RKO (cell line): ENCODE measurements at places on chromosomes 1 and 21.
A peak's percentile ranks its signal among the peaks of the same experiment; 100 is the strongest.

GRCh38 chr1:181062836-181063428 lies 25.6 kb upstream of the IER5 start:
- DNase-seq, result no peak

DNA sequence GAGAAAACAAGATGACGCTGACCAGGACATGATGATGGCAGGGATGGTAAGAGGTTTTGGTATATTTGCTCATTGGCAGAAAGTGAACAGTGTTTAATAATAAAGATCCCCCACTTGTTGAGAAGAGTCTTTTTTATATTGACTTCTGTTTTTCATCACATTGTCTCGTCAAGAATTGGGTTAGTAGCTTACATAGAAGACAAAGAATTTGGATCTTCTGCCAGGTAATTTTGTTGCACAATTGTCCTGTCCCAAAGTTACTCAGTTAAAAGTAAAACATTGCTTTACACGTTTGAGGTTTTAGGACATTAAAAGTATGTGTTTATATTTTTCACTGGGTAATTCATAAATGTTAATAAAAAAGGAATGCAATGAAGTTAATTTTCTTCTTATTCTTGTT lies 48.3 kb upstream of the LAMC2 start:
- DNase-seq, result no peak

DNA sequence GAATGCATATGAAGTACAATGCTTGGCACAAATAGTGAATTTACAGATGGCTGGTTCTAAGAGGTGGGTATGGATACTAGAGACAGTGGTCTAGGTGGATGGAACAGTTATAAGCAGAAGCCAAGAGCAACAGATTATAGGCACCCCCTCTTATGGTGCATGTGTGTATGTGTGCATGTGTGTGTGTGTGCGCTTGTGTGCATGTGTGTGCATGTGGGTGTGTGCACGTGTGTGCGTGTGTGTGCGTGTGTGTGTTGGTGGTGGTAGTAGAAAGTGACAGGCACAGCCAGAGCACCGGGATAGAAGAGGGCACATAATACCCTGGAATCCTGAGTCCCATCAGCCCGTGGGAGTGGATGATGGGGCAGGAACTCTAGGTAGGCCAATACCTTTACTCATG lies 1.3 kb downstream of the NCMAP start:
- no peak for DNase-seq

- DNase-seq, result no peak
Observed at GRCh38 chr1:54223441-54224202, 23.7 kb downstream of the MRPL37 start.

DNA sequence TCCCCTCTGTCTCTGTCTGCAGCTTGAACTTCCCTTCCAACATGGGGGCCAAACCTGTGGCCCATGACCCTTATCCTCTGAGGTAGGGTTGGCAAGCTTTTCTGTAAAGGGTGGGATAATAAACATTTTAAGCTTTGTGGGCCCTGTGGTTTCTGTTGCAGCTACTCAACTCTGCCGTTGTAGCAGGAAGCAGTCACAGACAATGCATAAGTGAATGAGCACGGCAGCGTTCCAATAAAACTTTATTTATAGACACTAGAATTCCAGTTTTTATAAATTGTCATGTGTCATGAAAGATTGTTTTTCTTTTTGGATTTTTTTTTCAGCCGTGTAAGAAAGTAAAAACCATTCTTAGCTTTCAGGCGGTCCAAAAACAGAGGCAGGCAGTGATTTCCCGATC lies 18.2 kb upstream of the CDK18 start:
- no peak for DNase-seq

DNA sequence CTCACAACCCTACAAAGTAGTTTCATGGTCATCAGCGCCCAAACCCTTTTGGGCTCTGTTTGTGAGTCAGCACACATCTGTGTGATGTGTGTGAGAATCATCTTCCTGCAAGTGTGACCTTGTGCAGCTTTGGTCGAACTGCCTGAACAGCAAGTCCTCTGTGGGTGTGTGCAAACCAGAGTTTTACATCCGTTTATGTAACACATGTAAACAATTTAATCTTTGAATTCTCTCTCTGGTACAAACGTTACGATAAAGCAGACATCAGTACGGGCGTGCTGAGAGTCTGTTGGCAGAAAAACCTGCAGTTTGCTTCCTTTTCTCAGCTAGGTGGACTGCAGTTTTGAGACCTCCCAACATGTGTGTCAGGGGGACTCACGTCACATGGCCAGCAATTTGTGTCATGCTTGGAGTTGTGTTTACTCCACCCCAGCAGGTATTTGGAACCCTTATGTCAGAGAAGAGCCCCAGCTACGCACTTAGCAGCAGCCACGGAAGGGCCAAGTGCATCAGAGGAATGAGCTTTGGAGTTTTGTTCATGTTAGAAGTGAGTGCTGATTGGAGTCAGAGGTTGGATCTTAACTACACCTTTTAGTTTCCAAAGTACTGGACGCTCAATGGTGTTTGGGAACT lies 230.8 kb downstream of the PAPPA2 start:
- no peak for DNase-seq

- no peak for DNase-seq
Observed at GRCh38 chr1:201886103-201886885, 2.4 kb upstream of the SHISA4 start.

GRCh38 chr1:231557898-231558707 lies 29.6 kb downstream of the TSNAX start:
- peak; percentile 11 for DNase-seq

- DNase-seq, result no peak
Observed at GRCh38 chr1:201584471-201585092, 45.7 kb downstream of the NAV1 start.

DNA sequence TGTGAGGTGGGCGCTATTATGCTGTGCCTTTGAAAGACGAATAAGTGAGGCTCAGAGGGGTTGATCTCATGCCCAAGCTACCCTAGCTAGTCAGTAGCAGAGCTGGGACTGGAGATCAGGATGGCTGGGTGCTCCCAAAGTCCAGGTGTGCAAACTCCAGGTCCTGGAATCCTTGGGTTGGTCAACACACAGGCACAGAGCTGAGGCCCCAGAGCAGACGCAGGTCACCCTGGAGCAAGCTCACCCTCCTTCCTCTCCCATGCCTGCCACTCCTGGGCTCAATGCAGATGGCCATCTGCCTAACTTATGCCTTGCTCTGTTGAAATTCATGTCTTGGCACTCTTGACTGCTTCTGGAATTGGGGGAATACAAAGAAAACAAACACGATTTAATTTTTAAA lies 587.2 kb downstream of the PTPRU start:
- DNase-seq, result no peak

- no peak for DNase-seq
Observed at GRCh38 chr1:70101774-70102173, 103.6 kb downstream of the LRRC40 start.

DNA sequence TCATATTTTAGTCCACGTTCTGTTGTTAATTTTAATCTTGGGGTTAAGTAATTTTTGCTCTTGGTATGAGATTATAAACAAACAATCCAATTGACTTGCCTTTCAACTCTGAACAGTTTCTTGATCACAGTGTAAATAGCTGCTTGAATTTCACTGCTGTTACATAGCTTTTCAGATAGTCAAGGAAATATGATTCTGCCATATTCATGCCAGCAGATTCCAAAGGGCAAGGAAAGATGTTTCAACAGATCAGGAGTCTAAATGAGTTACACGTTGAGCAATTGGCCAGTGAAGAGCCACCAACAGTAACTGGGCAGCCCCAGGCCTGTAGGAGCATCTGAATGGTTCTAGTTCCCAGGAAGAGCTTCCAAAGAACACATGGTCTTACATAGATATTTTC lies 93.6 kb downstream of the LEPR start:
- DNase-seq, result no peak

GRCh38 chr1:23692308-23692871 lies 784 bp downstream of the RPL11 start:
- DNase-seq, result peak; percentile 32

GRCh38 chr1:24096009-24096738 lies 15.8 kb downstream of the MYOM3 start:
- no peak for DNase-seq

GRCh38 chr1:13600762-13601453 lies 17.3 kb downstream of the PDPN start:
- no peak for DNase-seq

DNA sequence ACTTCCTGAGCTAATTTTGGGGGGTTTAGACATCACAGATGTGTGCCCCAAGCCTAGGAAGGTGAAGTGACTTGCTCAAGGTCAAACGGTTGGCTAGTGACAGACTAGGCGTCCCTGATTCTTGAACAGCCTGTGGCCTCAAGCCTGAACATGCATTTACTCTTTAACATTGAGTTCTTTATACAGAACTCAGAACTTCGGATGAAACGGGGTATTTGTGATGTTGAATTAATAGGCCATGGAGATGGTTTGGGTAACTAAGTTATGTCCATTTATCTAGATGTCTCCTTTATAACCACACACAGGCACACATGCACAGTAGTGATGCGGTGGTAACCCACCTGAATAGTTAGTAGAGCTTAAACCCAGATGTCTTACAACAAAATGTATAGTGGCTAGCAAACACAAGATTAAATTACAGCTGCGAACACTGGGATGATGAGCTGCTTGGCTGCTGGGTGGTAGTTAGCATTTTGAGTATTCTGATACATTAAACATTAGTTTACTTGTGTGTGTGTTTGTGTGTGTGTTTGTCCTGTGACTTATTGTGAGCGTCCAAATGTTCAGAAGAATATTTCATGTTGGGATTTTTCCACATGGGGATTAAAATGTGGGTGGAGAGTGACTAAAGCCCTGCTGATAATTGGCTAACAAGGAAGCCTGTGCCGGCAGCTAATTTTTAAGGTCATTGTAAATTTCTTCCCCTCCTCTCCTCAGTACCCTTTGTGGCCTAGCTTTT lies 2.3 kb downstream of the ATP1A1 start:
- peak; percentile 60 for DNase-seq

- DNase-seq, result no peak
Observed at GRCh38 chr1:150521196-150521968, 5.8 kb downstream of the FALEC start.

DNA sequence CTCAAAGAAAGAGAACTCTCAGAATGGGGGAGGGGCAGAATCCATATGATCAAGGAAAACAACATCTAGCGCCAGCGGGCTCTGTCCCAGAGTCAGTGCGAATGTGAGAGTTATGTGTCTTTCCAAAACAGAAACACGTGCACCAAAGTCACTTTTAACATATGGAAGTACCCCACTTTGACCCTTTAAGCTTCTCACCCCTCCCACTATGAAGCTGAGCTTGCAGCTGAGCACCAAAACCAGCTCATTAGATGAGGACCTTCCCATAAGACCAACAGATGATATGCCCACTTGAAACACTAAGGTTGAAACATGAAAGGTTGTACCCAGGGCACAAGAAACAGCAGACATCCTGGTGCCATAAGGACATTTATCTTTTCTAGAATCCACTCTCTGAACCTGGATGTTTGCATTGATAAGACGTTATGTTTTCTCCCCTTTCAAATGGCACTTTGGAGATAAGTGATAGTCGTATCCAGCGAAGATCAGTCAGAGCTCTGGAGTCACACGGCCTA lies 171.0 kb downstream of the TGFBR3 start:
- no peak for DNase-seq

DNA sequence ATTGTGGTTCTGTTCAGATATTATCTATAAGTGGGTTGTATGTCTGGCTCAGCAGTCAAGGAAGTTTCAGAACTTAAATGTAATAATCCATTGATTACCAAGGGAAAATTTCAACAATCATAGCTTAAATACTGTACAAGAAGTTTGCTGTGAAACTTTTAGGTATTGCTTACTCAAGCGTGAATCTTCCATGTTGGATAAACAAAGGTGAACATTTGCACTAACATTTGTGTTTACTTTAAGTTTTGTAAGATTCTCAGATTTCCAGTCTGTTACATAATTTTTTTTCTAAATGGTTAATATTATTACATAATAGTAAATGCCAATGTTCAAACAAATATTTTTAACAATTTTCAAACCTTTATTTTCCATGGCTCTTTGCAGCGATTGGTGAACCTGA lies 285.6 kb downstream of the NCAM2 start:
- no peak for DNase-seq

GRCh38 chr1:68590473-68590872 lies 93.6 kb upstream of the DEPDC1 start:
- peak; percentile 8 for DNase-seq

- DNase-seq, result no peak
Observed at GRCh38 chr1:5821540-5822176, 170.6 kb downstream of the NPHP4 start.

GRCh38 chr1:70992521-70992920 lies 55.1 kb downstream of the PTGER3 start:
- DNase-seq, result no peak

- no peak for DNase-seq
Observed at GRCh38 chr1:174398246-174398645, 49.5 kb upstream of the GPR52 start.

GRCh38 chr1:153507926-153508583 lies 27.7 kb downstream of the S100A6 start:
- no peak for DNase-seq

DNA sequence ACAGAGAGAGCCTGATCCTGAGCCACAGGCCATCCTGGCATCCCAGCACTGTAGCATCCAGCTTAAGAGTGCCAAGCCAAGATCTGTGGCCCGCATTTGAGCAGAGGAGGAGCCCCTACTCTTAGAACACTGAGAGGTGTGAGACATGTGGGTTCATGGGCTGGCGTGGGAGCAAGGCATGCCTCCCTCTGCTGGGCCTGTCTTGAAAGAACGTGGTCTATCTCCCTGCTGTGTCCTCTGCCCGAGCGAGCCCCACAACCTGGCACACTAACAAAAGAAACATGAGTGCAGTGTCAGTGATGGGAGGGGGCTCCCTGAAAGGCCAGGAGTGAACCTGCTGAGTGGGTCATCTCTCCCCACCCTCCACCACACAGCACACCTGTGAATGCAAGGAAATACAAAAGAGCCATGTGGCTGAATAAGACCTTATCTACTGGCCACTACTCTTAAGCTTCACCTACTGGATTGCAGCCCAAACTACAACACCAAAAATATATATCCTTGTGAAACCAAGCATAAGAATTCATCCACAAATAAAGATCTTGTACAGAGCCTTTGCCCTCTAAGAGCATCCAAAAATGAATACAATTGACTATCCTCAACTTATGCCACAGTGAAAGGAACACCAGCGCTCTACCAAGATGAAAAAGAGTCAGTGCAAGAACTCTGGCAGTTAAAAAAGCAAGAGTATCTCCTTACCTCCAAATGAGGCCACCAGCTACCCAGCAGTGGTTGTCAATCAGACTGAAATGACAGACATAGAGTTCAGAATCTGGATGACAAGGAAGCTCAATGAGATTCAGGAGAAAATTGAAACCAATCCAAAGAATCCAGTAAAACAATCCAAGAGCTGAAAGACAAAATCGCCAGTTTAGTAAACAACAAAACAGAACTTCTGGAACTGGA lies 259.4 kb upstream of the DAB1 start:
- no peak for DNase-seq

- no peak for DNase-seq
Observed at GRCh38 chr1:151944126-151944856, 35.0 kb upstream of the THEM4 start.

GRCh38 chr1:201266774-201267173 lies 16.5 kb upstream of the PKP1 start:
- DNase-seq, result peak; percentile 79
